CD4-positive, alpha-beta T cell treated with Interleukin-10 for 1 hour (primary cell): ENCODE measurements at places on chromosomes 7 and 10.

DNA sequence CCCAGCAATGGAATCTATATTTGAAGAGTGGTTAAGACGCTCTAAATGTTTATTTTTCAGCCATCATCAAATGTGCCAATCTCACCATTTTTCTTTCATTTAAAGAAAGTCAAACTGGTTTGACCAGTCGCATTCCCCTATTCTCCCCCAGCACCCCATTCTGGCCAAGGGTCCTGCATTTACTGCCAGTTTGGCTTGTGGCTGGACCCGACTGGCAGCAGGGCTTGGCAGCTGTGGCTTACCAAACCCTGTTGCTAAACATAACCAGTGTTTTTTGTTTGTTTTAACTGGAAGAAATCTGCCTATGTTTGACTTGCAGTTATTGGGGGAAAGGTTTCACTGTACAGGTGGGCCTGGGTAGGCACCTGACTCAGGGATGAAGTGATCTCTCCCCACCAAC, 116.3 kb downstream of the CYP26A1 start:
- no peak for DNase-seq

DNA sequence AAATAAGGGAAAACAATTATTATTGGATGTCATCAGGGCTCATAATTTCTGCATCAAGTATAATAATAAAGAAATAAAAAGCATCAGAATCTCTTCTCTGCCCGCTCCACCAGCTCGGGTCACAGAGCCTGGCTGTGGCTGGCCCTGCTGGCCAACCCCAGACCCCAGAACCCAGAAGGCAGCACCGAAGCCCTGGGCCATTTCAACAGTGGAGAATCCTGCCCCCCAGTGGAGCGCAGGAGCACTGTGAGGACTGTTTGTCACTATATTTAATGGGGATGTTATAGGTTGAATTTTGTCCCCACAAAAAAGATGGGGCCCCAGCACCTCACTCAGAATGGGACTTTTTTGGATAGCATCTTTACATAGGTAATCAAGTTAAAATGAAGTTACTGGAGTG, 27.3 kb downstream of the DENND11 start:
- DNase-seq = no peak

DNA sequence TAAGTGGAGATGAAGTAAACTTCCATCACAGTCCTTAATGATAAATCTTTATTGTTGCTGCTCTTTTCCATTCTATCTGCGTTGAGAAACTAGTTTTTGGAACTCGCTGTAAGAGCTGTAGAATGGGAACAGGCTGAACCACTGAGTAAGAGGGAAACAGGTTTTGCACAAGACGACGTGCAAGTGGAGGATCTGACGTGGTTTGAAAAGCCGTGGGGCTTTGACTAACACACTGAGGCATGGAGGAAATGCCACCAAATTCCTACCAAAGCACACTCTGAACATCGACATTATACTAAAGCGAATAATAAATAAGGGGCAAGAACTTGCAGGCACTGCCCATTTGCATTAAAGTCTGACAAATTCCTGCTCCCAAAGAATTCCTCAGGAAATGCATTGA, 160.6 kb downstream of the KLF6 start:
- no peak for DNase-seq

DNA sequence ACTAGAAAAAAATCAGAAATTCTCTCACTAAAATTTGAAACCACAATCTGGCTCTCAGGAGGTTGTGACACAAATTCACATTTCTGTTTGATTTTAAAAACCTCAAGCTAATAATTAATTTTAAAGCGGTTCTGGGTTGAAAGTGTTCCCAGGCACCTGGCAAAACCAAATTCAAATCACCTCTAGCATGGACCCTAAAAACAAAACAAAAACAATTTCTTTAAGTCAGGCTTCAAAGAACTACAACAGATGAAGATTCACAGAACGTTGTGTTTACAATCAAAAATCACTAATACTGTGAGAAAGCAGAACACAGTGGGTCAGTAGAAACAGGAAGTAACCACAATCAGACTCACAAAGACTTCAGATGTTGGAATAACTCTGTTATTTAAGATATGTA, 7.2 kb upstream of the RELN start:
- DNase-seq = no peak
